Stimulated activated CD8-positive, alpha-beta memory T cell treated with anti-CD3 and anti-CD28 coated beads, Interleukin-4, amount 100 ng/mL, for 1 hour (primary cell): ENCODE measurements at places on chromosomes 11 and 22.

- no peak for DNase-seq
Observed at GRCh38 chr11:57842873-57843272, 81.3 kb downstream of the CTNND1 start.

DNA sequence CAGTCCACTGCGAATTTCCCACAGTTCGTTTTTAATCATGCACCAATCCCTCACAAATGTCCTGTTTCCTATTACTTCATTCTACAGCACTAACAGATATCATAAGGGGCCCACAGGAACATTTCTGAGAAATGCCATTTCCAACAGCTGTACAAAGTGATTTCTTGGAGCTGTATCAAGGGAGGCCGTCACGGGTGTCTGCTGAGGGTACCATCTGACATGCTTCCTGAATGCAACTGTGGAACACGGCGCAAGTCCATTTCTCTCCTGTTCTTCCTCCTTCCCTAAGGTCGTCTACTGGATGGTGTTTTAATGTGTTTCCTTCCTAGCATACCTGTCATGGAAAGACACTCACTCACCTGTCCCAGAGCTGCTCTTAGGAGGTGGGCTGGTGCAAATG lies 320.7 kb downstream of the LARGE1 start:
- no peak for DNase-seq

DNA sequence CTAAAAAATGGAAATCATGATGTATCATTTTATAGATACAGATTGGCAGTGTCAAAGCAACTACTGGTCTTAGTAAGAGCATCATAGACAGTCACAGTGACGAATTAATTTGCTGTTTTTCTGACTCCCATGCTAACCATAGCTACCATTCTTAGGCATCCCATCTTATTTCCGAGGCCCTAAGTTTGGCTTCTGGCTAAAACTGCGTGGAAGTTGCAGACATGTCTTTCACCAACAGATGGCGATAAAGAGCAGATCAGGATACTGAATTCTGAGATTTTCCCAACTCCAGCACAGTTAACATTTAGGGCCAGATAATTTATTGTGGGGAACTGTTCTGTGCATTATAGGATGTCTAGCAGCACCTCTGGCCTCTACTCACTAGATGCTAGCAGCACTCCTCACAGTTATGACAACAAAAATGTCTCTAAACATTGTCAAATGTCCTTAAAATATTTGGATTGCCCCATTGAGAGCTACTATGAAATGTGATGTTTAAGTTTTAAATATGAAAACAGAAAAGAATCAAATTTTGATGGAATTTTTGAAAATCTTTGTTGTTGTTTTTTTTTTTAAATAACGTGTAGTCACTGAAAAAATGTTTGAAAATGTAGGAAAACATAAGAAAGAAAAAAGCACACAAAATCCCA lies 16.3 kb downstream of the OR2AG2 start:
- no peak for DNase-seq

- DNase-seq = no peak
Observed at GRCh38 chr22:36160499-36160942, at the start of gene APOL3. Gene APOL3 (minus strand): TSS chr22:36160755. CDS start chr22:36149055, 11,700 bp downstream.

DNA sequence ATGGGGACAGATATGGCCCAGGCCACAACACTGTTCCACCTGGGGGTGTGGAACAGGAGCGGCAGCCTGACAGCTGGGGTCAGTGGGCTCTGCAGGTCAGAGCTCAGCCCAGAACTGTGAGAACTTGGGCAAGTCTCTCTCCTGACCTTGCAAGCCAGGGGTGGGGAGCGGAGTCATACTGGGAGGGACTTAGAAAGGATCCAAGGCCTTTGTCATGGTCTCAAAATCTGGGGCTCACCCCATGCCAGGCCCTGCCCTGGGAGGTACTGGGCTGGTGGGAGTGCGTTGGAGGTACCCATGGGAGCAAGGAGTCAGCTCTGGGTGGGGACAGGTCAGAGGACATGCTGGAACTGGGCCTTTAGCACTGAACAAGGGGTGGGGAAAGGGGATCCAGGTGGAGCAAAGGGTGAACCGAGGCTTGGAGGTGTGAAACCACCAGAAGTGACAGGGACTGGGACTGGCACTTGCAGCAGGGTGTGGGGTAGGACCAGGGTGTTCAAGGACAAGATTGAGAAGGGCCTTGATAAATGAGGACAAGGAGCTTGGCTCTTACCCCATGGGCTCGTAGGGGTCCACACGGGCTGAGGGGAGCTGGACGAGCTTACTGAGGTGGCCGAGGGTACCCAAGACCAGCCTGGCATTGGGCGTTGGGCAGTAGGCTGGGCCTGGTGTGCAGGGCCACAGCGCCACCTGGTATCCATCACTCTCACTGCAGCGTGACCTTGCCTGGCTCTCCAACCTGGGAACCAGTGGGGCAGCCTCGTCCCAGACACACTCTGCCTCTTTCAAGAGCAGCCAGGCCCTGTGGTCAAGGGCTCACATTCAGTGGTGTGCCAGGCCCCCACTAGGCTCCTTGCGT lies 7.4 kb upstream of the PMM1 start:
- no peak for DNase-seq

DNA sequence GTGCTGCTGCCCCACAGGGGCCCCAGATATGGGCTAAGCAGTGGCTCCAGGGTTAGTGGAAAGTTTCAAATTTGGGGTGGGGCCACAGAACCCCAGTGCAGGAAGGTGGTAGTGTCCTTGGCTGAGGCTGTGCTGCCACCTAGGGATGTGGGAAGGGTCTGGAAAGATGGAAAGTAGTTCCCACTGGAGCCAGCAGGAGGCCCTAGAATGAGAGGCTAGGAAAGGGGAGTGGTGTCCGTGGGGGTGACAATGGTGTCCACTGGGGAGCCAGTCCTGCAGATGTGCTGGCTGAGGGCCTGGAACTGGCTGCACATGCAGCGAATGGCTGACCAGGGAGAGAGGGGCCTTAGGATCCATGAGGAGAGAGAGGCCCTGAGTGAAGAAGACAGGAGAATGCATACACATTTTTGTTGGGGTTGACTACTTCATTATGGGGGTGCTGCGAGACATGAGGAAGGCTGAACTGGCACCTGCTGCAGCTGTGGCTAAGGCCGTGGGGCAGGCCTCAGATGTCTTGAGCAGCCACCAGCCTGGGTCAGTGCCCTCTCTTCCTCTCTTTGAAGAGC lies 21.1 kb downstream of the RFPL3 start:
- no peak for DNase-seq

DNA sequence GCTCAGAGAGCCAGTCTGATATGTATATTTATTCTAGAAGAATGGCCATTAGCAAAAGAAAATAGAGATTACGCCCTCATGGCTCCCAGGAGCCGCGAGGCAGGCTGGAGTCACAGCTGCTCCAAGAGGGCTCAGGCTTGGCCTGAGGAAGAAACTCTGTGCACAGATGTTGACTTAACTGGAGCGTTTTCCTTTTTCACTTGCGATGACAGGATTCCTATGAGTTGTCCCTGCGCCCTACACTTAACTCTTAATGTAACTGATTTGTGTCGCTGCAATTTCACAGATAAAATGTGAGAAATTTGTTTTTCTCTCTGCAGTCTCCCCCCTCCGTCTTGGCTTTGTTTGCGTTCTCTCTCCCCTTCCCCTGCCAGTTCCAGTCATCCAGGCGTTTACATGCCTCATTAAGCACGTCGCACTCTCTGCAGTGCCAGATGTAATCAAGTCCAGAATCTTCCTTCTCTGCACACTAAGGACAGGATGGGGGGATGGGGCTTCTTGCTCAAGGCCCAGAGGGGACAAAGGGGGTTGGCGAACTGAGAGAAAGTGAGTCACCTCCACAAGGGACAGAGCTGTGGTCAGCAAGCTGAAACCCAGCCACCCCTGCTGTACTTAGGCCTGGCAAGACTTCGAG lies 1060.1 kb downstream of the NTM start:
- no peak for DNase-seq

DNA sequence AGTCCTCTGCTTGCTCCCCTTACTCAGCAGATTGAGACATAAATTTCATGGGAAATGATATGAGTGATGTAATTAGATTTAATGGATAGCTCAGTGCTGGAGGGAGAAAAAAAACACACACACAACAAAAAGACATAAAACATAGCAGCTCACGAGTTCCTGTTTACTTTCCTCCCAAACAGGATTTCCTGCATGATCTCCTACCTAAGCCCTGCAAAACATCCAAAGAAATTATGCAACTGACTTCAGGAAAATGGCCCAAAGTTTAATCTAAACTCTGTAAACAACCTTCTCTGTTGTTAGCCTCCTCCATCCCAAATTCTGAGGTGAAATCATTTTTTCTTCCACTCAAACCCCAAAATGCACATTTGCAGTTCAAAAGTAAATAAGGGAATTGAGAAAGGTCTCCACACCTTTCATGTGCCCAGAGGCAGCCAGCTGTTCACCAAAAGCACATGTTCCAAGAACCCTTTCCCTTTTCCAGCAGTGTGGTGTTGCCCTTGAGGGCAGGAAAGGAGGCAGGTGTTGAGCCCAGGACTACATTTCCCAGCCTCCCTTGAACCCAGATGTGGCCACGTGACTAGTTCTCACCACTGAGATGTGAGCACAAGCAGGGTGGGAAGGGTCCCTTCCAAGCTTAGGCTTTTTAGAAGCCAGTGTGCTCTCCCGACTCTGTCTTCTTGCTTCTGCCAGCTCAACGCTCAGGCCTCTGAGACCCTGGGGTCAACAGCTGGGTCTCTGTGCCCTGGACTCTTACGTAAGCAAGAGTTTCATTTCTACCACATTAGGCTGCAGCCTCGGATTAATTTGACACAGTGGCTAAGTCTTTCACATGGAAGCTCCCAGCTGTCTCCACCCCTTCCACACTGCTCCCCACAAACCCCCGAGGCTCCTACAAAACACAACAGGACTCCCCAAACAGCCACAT lies 301.2 kb downstream of the CTTN start:
- no peak for DNase-seq

DNA sequence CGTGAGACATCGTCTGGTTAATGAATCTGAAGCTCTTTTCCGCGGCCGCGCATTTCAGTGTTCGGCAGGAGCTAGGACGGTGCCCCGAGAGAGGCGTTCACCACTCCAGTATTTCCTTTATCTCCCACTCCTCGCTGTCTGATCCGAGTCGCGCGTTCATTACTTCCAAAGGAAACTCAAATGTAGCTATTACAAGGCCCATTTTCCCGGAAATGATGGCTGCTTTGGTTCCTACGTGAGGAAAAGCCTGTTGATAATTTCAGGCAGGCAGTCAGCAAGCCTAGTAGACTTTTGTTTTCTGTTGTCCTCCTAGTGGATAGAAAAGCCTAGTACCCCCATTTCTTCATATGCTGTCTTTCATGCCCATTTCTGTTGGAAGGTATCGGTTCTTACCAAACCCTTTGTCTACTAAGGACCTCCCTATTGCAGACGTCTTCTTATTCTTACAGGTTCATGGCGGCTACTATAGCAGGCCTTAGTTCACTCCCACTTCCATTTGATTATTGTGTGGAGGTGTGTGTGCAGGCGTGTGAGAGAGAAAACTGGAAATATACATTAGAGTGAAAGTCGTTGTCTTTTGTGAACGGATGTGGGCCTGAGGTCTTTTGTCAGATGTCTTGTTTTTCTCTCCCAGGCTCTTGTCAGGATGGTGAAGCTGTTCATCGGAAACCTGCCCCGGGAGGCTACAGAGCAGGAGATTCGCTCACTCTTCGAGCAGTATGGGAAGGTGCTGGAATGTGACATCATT lies 737 bp downstream of the RBM4 start:
- DNase-seq = no peak

GRCh38 chr11:32819187-32819586 lies 10.5 kb upstream of the PRRG4 start:
- DNase-seq = no peak
